ENCODE measurements at places on chromosomes 1 and 21. TPM values are rescaled to one million over a fixed set of nuclear protein-coding genes. Genes with fewer than 3 reads are reported as not detected.

- no peaks in the 10 kb centered on the region for H3K4me1 ChIP-seq
- H3K4me3 ChIP-seq, result no peak overlapping the region
- H3K36me3 ChIP-seq, result no peaks in the 10 kb centered on the region
- no peak overlapping the region for H3K27ac ChIP-seq
Observed at GRCh38 chr1:163585796-163586195, 264.0 kb downstream of the NUF2 start.

DNA sequence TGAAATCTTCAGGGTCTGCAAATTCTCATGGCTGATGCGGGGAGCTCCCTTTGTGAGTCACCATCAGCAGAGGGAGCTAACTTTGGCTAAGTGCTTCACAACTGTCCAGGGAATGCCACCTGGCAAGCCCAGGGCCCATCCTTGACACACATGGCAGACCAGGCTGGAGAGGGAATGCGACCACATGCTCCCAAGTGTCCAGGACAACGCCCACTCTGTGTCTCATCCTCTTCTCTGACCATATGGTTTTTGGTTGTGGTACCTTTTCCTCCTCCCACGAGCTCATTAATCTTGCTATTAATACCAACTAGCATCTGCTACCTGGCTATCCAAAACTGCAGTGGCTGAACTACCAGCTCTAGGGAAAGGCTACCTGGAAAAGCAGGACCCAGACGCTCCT is 37.1 kb upstream of the CLSTN1 start:
- H3K27ac ChIP-seq, result no peak overlapping the region
- DNase-seq, result no peak
- no peak overlapping the region for H3K4me3 ChIP-seq
- H3K27me3 ChIP-seq, result no peaks in the 10 kb centered on the region
- no peaks in the 10 kb centered on the region for H3K36me3 ChIP-seq
- no peaks in the 10 kb centered on the region for H3K4me1 ChIP-seq

DNA sequence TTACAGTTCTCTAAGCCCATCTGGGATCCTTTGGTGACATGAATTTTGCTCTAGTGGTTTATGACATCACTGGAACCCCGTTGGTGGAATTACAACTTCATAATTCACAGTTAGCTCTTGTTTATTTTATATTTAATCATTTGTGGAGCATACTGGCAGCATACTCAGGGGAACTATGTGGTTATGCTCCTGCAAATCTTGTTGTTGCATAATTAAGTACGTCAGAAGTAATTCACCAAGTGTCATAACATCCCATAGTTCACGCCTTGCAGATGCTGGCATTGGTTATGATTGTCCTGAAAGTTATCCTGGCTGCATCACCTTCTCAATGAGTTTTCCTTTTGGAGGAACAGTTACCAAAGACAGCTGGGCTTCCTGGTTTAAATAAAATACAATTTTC is 16.5 kb downstream of the PRRX1 start:
- no peak overlapping the region for H3K27ac ChIP-seq
- no peaks in the 10 kb centered on the region for H3K4me1 ChIP-seq
- H3K27me3 ChIP-seq, result no peaks in the 10 kb centered on the region

DNA sequence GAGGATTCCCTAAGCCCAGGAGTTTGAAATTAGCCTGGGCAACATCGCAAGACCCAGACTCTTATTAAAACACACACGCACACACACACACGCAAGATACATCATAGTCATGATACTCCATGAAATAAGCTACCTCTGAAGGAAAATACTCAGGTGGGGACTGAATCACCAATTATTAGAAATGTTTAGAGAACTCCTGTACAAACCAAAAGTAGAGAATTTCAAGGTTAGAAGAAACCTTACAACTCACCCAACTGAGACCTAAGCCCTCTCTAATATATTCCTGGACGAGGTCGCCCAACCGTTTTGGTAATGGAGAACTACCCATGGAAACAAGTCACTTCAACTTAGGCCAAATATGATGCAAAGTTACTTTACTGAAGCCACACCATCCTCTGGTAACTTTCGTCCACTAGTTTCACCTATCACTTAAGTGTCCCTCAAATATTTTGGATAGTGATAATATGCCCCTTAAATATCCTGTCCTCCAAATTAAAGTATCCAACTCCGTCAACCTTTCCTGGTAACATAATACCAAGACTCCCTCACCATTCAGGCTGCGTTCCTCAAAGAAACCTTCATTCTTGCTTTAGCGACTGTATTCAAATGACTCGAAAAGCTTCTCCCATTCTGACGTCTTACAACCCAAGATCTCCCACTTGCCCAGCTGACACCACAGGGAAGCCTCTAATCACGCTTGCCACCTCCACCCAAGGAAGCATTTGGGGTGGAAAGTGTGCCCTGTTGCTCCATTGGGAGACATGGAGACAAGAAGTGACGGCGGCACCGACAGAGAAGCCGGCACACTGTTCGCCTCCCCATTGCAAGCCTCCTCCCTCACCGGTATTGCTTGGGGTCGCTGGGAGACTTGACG is 856 bp downstream of the NRDC start:
- peak overlapping the region; percentile 91 for H3K27ac ChIP-seq
- H3K27me3 ChIP-seq, result no peaks in the 10 kb centered on the region
- peaks cover 31% of the 10 kb centered on the region for H3K4me1 ChIP-seq
- H3K4me3 ChIP-seq, result peak overlapping the region; percentile 98
- H3K36me3 ChIP-seq, result no peaks in the 10 kb centered on the region

DNA sequence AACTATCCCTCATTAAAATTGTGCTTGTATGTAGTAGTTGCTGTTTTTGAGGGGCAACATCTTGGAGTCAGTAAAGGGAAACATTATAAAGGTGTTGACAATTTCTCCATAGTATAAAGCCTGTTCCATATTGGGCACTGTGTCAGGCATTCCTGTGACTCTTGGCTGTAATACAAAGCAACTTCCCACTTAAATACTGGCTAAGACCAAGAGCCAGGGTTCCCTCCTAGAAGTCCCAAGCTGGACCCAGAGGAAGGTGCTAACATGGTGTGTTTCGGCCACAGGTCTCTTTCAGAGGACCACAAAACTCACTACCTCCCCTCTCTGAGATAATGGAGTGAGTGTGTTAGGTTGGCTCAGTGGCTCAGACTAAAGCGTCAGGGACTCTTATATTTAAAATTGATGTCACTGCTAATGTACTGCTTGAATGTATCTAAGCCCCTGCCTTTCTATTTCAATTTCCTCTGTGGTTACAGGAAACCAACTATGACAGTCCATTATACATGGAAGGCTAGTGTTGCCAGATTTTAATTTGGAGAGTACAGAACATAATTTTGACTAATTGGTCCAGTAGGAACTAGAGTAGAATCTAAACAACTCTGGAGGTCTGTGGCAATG is 74.7 kb upstream of the RGL1 start:
- H3K36me3 ChIP-seq, result no peaks in the 10 kb centered on the region
- H3K4me1 ChIP-seq, result peaks cover 11% of the 10 kb centered on the region
- H3K4me3 ChIP-seq, result no peak overlapping the region
- DNase-seq, result no peak
- no peaks in the 10 kb centered on the region for H3K27me3 ChIP-seq
- no peak overlapping the region for H3K27ac ChIP-seq

RGS8 gene
- not detected for total RNA-seq

DNA sequence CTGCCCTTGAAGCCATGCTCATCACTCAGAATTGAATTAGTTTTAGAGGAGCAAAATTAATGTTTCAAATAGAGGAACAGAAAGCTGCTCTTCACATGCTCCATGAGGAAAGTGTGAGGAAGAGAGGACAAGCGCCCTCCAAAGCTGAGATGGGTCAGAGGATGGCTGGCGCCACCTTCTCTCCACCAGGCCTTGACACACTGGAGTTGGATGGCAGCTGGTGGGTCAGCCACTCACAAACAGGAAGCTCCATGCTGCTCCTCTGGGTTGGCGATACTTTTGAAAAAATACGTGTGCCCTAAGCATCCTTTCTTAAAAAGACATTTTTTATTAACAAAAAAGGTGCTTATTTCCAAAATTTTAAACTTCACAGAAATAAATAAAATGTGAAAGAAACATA is 3.1 kb upstream of the CD2 start:
- no peak overlapping the region for H3K27ac ChIP-seq
- no peaks in the 10 kb centered on the region for H3K36me3 ChIP-seq
- no peaks in the 10 kb centered on the region for H3K4me1 ChIP-seq
- no peaks in the 10 kb centered on the region for H3K27me3 ChIP-seq
- H3K4me3 ChIP-seq, result no peak overlapping the region

TATDN3 gene
- total RNA-seq, result 12.3 TPM

- DNase-seq, result peak; percentile 18
- no peak overlapping the region for H3K4me3 ChIP-seq
- no peaks in the 10 kb centered on the region for H3K27me3 ChIP-seq
- H3K27ac ChIP-seq, result no peak overlapping the region
- no peaks in the 10 kb centered on the region for H3K36me3 ChIP-seq
Observed at GRCh38 chr1:228445843-228446650, 29.4 kb upstream of the TRIM17 start.

GRCh38 chr21:37207441-37208009 is 59.6 kb downstream of the VPS26C start:
- no peak overlapping the region for H3K27ac ChIP-seq
- DNase-seq, result peak; percentile 29
- no peaks in the 10 kb centered on the region for H3K36me3 ChIP-seq
- H3K4me3 ChIP-seq, result no peak overlapping the region
- H3K27me3 ChIP-seq, result no peaks in the 10 kb centered on the region
- no peaks in the 10 kb centered on the region for H3K4me1 ChIP-seq

DNA sequence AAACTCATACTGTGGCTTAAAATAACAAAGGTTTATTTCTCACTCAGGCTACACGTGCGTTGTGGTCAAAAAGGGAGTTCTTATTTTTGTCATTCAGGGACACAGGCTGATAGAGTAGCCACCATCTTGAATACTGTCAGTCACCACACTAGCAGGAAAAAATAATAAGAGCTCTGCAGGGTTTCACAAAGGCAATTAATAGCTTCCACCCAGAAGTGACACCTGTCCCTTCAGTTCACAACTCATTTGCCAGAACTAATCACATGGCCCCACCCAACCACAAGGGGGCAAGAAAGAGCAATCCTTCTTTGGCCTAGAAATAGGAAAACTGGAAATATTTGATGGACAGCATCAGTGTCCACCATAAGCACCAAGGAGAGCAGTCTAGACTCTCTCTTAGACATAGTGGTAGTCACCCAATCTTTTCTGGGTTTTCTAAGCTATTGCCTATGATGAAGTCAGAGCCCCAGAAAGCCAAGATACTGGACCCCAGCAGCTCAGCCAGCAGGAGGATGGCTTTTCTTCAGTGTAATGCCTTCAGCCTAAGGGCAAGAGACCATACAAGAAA is 8.2 kb downstream of the HAPLN2 start:
- no peaks in the 10 kb centered on the region for H3K36me3 ChIP-seq
- H3K27ac ChIP-seq, result no peak overlapping the region
- H3K27me3 ChIP-seq, result peaks cover 8% of the 10 kb centered on the region
- peaks cover 22% of the 10 kb centered on the region for H3K4me1 ChIP-seq
- peak; percentile 66 for DNase-seq

ETV3L gene
- not detected for total RNA-seq

- no peaks in the 10 kb centered on the region for H3K4me1 ChIP-seq
- no peaks in the 10 kb centered on the region for H3K36me3 ChIP-seq
- no peak overlapping the region for H3K4me3 ChIP-seq
- H3K27me3 ChIP-seq, result no peaks in the 10 kb centered on the region
- no peak overlapping the region for H3K27ac ChIP-seq
Observed at GRCh38 chr1:189960769-189961168, 516.9 kb downstream of the BRINP3 start.

DNA sequence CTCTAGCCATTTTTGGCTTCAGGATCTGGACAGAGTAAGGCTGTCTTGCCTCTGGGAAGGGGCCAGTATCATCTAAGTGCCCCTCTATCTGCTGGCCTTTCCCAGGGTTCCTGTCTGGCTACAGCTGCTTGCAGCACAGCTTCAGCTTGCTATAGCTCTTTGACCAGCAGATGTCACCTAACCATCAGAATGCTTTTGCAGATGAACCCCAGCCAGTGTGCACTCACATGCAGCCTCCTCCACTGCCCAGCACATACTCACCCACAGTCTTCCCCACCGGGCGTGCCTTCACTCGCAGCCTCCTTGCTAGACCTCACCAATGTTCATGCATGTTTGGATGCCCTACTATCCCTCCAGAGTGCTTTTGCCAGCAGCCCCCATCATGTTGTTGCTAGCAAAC is 769.0 kb downstream of the BRINP3 start:
- no peak overlapping the region for H3K27ac ChIP-seq
- no peaks in the 10 kb centered on the region for H3K27me3 ChIP-seq
- H3K4me3 ChIP-seq, result no peak overlapping the region
- H3K36me3 ChIP-seq, result no peaks in the 10 kb centered on the region

- H3K4me3 ChIP-seq, result no peak overlapping the region
- no peaks in the 10 kb centered on the region for H3K4me1 ChIP-seq
- no peak for DNase-seq
- no peaks in the 10 kb centered on the region for H3K27me3 ChIP-seq
Observed at GRCh38 chr1:60402816-60403215, 329.2 kb upstream of the C1orf87 start.

- no peaks in the 10 kb centered on the region for H3K4me1 ChIP-seq
- peaks cover 62% of the 10 kb centered on the region for H3K27me3 ChIP-seq
- no peak overlapping the region for H3K4me3 ChIP-seq
- no peak for DNase-seq
Observed at GRCh38 chr1:7151978-7152377, 366.7 kb downstream of the CAMTA1 start.

MTARC1 gene
- 72.5 TPM for total RNA-seq

DNA sequence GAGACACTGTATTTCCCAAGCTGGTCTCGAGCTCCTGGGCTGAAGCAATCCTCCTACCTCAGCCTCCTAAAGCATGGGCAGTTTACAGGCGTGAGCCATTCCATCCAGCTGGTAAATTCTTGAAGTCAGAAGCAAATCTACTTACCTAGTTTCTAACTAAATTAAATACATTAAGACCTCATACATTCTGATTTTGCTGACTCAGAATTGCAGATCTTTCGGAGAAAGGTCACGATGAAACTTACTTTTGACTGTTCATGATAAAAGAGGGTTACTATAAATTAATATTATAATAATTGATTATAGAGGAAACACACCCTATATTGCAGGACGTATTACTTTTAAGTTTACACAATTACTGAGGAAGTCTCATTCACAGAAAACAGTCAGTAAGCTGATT is 132.3 kb downstream of the ZZZ3 start:
- no peak overlapping the region for H3K27ac ChIP-seq
- DNase-seq, result no peak
- H3K4me1 ChIP-seq, result no peaks in the 10 kb centered on the region
- no peaks in the 10 kb centered on the region for H3K27me3 ChIP-seq
